Activated T-cell treated with anti-CD3 and anti-CD28 coated beads for 48 hours (primary cell): ENCODE measurements at places on chromosomes 1 and 21.

- DNase-seq: no peak
Measured at GRCh38 chr1:59143133-59143487, 153.8 kb upstream of the FGGY start.

- DNase-seq: no peak
Measured at GRCh38 chr1:154352245-154352580, 26.9 kb downstream of the ATP8B2 start.

GRCh38 chr21:14589855-14590563 is 43.9 kb upstream of the SAMSN1 start:
- DNase-seq: no peak

GRCh38 chr1:167106119-167106461 is 12.2 kb downstream of the STYXL2 start:
- no peak for DNase-seq
